ENCODE measurements at places on chromosomes 13 and 19.

- DNase-seq = no peak
These were observed 87.8 kb upstream of the KLF5 start for GRCh38 chr13:72970956-72971355.

DNA sequence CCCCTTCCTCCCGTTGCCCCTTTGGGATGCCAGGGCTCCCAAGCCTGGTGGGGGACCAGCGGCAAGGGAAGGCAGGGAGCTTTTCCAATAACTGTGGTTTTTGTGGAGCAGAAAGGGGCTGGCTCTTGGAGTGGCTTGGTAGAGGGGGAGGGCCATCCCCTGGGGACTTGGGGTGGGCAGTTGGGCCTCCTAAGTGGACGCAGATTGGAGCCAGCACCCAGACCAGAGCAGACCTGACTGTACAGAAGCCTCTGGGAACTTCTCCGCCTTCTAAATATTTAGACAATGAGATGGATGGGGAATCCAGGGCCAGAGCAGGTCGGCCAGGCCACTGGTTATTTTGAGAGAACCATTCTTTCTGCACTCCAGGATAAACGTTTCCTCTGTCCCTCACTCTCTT lies 4.2 kb downstream of the PTGIR start:
- DNase-seq = no peak

DNA sequence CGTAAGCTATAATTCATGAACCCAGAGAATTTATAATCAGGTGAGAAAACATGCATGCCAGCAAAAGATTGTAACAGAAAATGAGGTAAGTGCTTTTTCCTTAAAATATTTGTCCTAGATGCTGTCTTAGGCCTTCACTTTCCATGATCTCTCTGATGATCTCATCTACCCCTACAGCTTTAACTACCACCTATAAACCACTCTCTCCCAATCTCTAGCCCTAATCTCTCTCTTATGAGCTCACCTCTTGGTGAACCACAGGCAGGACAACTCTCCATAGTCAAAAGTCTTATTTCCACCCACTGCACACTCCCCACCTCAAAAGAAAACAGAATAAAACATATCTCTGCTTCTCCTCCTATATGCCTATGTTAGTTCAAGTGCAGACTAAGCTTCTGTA lies 137.1 kb downstream of the SLC7A1 start:
- no peak for DNase-seq

GRCh38 chr19:5296021-5296420 lies 44.6 kb downstream of the PTPRS start:
- no peak for DNase-seq

- DNase-seq = peak; percentile 51
These were observed 43.3 kb downstream of the CCNE1 start for GRCh38 chr19:29855087-29855486.

DNA sequence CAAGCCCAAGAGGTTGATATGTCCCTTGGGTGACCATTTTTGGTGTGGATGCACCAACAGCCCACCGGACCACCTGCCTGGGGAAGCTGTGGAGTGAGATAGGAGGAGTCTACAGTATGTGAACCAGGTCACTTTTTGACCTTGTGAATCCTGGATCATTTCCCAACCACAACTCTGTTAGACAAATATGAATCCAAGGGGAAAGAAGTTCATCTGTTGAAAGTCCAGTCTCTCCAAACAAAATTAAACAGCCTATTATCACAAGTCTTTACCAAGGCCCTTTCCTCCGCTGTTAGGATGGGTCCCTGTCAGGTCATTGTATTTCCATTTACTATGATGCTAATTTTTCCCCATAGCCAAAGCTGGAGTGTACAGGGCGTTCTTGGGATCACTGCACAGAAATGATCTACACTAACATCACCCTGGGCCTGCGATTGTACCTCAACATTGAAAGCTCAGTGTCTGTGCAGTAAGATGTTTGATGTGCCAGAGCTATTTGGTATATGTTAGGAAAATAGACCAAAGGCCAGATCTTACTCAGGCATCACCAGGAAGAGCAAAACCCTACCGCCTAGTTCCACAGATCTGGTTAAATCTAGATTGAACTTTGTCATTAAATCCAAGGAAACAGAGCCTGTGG lies 117.1 kb downstream of the STARD13 start:
- no peak for DNase-seq

DNA sequence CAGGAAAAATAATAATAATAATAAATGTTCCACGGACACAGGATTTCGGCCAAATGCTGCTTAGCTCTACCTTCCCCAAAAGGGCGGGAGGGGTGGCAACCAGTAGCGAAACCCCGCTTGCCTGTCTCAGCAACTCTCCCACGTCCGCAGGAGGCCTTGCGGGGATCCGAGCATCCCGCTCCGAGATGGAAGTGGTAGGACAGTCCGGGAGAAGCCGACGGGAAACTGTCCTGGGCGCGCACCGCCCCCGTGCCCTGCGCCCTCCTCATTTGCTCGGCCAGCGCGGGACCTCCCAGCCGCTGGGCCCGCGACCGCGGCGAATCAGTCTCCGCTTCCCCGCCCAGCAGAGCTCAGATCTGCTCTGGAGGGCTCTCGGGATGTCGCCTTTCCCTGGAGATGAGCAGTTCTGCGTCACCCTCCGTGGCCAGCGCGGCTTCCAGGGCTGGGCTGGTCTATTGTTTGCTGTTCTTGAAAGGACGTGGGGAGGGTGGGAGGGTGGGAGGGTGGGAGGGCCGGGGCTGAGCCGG lies 48.9 kb upstream of the PABPC3 start:
- peak; percentile 84 for DNase-seq

- no peak for DNase-seq
These were observed 13.6 kb downstream of the GPATCH1 start for GRCh38 chr19:33094436-33095067.

DNA sequence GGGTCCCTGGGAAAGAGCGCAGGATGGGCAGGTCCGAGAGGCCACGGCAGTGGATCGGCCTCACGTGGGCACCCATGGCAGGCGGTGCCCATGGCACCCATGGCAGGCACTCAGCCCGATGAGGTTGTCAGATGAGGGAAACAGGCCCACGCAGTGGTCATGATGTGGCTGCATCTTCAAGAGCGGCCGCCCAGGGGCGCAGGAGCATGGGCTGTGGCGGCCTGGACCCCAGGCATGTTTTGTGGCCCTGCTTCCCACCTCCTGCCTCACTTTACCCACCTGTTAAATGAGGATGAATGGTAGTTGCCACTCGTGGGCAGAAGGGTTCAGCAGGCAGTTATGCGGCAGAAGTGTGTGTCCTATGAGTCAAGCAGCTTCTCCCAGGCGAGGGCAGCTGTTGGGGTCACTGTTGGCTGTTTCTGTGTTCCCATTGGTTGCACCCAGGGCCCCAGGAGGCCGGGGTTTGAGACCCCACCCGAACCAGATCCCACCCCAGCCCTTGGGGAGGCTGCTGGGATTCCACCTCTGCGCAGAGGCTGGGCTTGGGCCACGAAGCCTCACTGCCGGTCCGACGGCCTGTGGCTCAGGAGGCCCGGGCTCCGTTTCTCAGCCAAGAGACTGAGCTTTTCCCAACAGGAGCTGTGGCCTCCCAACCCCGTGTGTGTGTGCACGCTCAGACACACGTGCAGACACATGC lies 30.0 kb downstream of the CSNK1G2 start:
- no peak for DNase-seq

DNA sequence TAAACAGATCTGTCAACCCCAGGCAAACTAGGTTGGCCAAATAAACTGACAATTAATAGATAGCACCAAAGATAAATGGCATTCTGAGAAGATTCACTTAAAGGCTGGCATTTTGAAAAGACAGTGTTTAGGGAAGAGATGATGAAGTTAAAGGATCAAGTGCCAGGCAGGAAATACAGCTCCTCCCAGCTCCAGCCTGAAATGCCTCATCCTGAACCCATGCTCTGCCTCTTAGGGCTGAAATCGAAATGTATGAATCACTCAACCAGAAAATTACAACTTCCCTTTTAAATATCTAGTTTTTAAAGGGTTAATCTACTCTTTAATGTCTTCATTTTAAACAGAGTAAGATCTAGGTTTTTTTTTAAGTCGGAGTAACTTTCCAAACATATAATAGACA lies 171.2 kb upstream of the UBL3 start:
- DNase-seq = no peak

DNA sequence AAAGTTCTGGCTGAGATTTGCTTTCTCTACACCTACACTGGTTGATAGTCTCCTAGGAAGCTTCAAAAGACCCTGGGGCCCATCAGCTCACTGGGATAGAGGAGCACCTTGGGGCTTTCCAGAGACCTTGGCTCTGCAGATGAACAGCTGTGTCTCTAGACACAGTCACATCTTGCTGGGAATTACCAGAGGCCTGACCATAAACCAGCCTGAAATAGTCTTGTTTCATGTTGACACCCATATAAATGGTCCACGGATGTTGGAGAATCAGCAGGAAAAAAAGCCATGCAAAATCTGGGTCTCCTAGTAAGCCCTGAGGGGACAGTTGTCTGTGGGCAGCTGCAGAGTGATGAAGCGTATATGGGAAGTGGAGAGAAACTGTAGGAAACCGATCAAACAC lies 207.6 kb downstream of the DNAJC15 start:
- DNase-seq = no peak

DNA sequence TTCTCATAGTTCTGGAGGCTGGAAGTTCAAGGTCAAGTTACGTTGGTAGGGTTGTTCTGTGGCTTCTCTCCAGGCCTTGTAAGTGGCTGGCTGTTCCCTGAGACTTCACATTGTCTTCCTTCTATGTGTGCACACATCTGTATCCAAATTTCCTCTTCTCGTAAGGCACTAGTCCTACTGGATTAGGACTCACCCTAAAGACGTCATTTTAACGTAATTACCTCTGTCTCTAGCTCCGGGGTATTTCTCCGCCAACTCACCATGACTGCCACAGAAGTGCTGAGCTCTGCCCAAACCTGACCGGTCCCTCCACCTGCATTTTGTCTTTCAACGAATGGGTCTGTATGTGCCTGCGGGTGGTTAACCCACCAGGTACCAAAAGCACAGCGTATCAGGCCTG lies 8.7 kb upstream of the SYDE1 start:
- no peak for DNase-seq

- DNase-seq = no peak
These were observed 4.2 kb downstream of the VMAC start for GRCh38 chr19:5908773-5909442.

DNA sequence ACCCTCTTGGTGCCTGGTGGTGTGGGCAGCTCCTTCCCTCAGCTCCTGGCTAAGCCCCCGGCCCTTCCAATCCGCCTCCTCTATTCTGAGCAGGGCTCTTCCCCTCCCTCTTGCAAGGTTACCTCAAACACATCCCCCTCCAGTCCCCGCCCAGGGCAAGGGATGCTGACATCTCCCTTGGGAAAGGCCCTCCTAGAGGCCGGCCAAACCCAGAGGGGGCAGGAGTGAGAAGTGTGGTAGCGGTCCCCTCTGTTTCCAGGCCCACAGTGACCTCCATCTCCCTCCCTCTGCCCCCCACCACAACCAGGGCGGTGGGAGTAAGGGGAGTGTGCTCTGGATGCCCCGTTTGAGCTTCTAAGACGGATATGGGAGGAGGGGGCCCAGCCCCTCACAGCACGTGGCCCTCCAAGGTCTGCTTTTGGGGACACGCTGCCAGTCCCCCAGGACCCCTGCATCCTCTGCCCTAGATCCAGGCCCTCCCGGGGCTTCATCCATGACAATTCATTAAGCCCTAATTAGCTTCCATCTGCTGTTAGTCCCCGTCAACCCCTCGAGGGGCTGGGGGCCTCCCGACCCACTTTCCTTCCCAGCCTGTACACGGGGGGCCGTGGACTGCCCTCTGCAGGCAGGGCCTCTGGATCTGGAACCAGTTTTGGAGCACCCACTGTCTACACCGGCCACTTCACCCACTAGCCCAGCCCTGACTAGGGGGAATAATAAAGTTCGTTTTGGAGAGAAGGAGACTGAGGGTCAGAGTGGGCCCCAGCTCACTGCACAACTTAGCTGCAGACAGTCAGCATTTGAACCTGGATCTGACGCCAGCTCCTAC lies 2.3 kb downstream of the LINGO3 start:
- DNase-seq = peak; percentile 43

DNA sequence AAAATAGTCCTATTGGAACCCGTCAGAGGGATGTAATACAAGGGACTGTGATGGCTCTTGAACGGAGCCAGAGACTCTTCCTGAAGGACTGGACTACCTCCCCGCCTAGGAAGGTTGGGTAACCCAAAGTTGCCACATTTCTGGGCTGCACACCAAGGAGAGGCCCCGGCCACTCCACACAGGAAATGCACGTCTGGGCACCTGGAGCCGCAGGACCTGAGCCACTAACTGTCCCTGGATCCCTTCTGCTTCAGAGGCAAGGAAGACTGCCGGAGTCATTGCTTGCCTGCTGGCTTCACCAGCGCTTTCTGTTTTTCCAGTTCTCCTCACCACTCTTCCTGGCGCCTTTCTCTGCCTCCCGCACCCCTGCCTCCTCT lies 1.2 kb upstream of the FLT1 start:
- DNase-seq = no peak

DNA sequence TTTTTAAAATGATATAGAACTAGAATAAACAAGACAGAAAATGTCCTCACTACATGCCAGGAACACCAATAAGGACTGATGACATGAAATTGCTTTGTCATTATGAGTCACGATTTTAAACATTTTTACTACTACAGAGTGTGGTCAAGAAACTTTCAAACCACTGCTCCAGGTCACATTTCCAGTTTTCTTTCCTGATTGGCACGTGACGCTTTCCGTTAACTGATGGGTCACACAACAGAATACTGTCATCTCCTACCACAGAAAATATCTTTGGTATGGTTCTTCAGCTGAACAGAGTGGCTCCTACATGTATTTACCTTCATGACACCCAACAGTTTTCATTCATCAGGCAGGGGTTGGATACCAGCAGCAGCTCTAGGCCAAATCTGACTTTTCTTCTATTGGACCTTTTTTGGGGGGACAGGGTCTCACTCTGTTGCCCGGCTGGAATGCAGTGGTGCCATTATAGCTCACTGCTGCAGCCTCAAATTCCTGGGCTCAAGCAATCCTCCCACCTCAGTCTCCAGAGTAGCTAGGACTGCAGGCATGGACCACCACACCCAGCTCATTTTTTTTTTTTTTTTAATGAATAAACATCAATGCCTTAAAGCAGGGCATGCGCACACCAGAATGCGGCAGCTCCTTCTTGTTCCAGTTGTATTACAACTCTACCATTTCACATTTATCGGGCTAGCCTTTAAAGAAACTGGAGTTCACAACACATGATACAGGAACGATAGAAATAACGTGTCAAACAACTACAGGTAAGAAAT lies 147.4 kb downstream of the RNF17 start:
- DNase-seq = no peak

Data from NCI-H82 (cell line).